Activated T-helper 17 cell treated with anti-CD3 and anti-CD28 coated beads, Interleukin-2, amount 50 U/mL, for 72 hours (primary cell): ENCODE measurements at places on chromosomes 2 and 18. TPM values are rescaled to one million over a fixed set of nuclear protein-coding genes. Genes with fewer than 3 reads are reported as not detected.

DNA sequence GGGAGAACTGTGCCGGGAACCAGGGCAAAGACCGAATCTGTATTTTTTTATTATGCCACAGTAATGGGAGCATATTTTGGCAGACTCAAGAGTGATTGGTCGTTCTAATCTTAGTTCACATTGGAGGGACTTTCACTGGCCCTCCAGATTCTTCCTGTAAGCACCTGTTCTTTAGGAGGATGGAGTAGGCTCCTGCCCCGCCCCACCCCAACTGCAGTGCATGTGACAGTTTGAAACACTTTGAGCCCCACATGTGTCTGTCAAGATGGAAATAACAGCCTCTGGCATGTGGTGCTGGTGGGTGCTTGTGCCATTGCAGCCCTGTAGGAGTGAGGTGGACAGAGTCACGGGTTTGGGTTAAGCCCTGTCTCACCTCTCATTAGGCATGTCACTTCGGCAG is 43.3 kb upstream of the TXNDC2 start:
- ATAC-seq = no peak

DNA sequence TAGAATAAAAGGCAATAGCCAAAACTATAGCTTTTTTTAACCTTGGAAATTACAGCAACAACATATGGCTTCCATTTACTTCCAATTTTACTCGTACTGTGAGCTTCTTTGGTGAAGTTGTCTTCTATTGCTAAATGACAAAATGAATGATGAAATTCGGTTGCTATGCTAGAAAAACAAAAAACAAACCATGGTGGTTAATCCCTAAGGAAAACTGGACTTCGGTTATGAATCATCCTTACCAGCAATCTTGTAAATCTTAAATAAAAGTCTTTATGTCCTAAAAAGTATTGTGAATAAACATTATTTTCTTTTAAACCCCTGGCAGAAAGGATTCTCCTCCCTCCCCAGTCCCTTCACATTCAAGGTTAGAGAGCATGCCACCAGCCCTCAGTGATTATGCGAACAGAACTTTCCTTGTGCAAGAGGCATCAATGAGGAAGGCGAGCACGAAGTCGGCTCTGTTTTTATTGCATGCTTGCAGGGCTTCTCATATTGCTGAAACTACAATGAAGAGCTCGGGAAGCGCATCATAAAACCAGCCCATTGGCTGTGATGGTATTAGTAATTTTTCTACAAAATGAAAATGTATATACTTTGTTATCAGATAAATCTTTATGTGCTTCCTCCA is 62.9 kb downstream of the ZNF521 start:
- no peak for ATAC-seq

DNA sequence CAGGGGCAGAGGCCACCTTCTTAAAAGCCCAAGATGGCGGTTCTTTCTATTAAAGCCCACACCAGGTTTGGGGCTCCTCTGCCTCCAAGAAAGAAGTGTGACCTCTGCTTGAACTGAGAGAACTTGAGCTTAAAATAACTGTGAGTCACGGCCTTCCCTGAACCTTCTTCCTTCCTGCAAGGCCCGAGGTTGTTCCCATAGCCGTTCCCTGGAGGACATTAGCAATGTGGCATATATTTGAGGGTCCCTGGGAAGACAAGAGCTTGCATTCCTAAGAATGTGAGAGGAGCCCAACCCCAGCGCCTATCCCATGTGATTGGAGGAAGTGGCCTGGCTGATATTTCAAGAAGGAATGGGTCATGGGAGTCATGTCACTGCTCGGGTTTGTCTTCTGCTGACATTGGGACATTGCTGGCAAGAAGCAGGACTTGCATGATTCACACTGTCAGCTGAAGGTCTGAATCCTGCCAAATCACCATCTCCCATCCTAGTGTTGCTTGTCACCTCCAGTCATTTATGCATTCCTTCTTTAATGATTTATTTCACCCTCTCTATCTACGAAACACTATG is 168.1 kb downstream of the TRIB2 start:
- no peak for ATAC-seq

GRCh38 chr2:119449521-119449920 is 17.9 kb downstream of the TMEM37 start:
- no peak for ATAC-seq

DNA sequence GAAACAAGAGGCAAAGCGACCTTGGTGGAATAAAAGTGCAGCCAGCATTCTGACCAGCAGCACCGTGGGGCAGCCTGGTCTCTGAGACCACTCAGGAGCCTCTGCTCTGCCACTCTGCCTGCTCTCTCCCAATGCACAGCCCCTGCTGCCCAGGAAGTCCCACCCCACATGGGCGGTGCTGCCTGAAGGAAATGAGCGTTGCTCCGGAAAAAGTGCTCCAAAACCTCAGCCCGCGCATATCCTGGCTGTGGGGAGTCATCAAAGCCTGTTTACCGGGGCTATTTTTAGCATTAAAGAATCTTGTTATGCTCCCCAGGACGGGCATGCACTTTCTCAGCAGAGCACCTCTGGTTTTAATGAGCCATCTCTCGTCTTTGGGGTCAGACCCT is 54.5 kb downstream of the EPAS1 start:
- peak; percentile 95 for ATAC-seq

CXCR4 gene
- total RNA-seq = 360 TPM
